RWPE2 (cell line): ENCODE measurements at places on chromosomes 13 and 19.

GRCh38 chr13:45861322-45861721, 9.8 kb upstream of the SIAH3 start:
- DNase-seq, result no peak

DNA sequence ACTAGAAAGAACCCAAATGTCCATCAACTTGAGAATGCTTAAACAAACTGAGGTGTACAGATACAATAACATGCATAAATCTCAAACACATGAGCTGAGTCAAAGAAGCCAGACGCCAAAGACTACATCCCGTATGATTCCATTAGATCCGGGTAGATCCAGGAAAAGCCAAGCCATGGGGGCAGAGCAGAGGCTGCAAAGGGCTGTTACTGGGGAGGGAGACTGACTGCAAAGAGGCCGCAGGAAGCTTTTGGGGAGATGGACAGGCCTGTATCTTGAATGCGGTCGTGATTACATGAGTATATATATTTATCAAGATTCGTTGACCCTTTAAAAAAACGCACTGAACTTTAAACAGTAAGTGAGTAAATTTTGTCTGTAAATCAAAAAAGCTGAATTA, 28.7 kb downstream of the GGACT start:
- DNase-seq, result no peak

- peak; percentile 83 for DNase-seq
Measured at GRCh38 chr19:3276341-3276799, 51.9 kb downstream of the CELF5 start.

DNA sequence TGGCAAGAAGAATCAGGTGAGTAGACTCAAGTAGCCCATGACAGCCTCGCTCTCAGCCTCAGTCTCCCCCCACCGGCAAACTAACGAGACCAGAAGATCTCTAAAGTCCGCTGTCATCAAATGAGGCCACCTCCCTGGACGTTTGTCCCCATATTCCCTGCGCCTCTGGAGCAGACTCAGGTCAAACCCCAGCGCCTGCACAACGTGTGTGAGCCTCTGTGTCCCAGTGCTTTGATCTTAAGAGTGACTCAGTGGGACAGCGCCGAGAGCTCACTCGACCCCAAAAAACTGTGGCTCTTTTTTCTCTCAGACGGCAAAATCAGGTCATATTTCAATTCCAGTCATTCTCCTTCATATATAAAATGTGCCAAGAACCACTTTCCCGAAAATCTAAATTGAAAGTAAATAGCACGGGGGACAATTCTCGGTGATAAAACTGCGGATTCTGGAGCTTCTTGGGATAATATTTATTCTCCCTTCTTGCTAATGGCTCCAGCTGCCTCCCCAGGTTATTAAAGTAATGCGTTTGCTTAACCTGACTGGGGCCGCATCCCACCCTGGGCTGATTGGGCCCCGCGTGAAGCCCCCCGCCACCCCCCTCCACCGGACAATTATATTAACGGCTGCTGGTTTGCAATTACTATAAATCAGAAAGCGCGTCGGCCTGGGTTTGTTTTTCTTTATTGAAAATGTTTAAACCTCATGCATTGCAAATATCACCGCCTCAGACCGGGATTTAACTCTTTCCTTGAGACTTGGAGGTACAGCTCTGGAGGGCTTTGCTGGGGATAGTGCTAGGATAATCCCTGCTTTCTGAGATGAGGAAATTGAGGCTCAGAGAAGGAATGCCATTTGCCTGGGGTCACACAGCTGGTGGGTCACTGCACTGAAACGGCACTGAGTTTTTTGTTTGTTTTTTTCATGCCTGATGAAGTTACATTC, 37.5 kb upstream of the ZNRF4 start:
- DNase-seq, result no peak
